Activated CD8-positive, alpha-beta T cell treated with anti-CD3 and anti-CD28 coated beads, Interleukin-2, amount 10 ng/mL, durations not matched to agents 7 days and 5 days (primary cell): ENCODE measurements at places on chromosomes 3 and 15. TPM values are rescaled to one million over a fixed set of nuclear protein-coding genes. Genes with fewer than 3 reads are reported as not detected.
A peak's percentile ranks its signal among the peaks of the same experiment; 100 is the strongest.

Gene SNRK
- 55.5 TPM for total RNA-seq

DNA sequence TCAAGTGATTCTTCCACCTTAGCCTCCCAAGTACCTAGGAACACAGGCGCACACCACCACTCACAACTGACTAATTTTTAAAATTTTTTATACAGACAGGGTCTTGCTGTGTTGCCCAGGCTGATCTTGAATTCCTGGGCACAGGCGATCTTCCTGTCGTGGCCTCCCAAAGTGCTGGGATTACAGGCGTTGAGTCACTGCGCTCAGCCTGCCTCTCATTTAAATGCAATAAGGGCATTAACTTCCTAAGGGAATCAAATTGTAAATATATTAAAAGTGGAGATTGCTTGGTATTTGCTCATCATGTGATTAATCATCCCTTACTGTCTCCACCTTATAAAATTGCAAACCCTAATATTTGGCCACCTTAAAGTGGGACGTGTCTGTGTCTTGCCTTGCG lies 65.2 kb downstream of the PGPEP1L start:
- no peak overlapping the region for H3K27ac ChIP-seq
- peaks cover 3% of the 10 kb centered on the region for H3K4me1 ChIP-seq
- no peaks in the 10 kb centered on the region for H3K27me3 ChIP-seq

Gene EPHA3
- 0.08 TPM for total RNA-seq

DNA sequence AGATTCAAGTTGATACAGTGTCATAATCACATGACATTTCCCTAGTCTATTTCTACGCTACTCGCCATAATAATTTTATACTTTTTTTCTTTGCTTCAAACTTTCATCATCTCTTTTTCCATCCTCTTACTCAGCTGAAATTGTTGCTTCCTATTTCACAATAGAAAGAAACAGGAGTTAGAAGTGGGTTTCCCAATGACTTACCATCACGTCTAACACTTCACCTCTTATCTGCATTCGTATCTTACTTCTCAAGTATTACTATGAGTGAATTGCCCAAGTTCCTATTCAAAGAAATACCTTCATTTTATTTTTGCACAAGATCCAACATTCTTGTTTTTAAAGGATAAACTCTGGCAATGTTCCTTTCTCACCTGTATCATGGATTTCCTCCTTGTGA lies 1539.9 kb downstream of the SI start:
- H3K4me1 ChIP-seq = no peaks in the 10 kb centered on the region
- H3K27me3 ChIP-seq = no peaks in the 10 kb centered on the region
- DNase-seq = no peak
- no peaks in the 10 kb centered on the region for H3K36me3 ChIP-seq

DNA sequence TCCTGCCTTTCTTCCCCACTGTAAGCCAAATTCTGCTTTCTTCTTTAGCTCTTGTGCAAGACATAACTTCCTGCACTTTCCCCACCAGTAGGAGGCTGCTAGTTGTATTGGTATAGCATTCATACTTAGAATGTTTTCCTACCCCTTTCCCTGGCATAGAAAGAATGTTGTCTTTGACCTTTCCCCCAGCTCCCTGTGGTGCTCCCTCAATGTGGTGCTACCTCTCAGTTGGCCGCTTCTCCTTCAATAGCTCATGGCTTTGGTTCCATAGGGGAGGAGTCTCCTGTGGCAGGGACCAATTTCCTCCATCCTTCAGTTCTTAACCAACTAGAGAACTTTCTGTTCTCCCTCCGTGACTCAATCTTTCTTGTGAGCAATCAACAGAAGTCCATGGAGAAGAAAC lies 67.5 kb upstream of the AKAP13 start:
- H3K36me3 ChIP-seq = no peaks in the 10 kb centered on the region
- DNase-seq = no peak
- no peak overlapping the region for H3K27ac ChIP-seq
- no peak overlapping the region for H3K4me3 ChIP-seq

DNA sequence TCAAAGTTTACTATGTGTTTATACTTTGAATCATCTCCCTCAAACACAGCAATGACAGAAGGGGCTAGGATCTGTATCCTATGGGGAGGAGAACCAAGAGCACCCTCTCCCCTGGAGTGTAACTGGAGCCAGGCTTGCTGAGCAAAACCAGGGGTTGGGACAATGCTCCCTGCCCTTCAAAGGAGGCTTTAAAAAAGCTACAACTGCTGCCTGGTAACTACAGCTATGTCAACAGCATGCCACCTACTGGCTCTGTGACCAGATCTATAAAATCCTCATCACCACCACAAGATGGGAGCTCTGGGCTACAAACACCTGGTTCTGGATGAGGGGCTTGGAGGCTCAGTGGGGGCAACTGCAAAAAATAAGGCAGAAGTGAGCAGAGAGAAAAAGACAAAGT lies 61.9 kb downstream of the ANO10 start:
- DNase-seq = no peak
- H3K4me1 ChIP-seq = no peaks in the 10 kb centered on the region
- no peaks in the 10 kb centered on the region for H3K27me3 ChIP-seq
- peaks cover 3% of the 10 kb centered on the region for H3K36me3 ChIP-seq
- H3K4me3 ChIP-seq = no peak overlapping the region

DNA sequence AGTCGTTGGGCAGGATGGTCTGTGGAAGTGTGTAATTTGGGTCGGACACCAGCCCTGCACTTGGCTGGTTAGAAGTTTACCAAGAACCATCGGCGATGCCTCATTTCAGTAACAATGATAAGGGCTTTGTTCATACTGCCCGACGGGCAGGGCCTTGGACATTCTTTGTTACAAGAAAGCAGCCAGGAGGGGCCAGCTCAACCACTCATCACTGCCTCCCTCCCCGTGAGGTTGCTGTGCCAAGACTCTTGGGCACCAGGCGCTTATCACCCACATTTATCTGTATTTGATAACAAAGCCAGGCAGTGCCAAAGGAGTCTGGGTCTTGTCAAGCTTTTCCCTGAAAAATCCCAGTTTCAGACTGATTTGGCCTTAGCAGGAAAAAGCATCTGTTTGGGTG lies 235.0 kb downstream of the ADAMTS17 start:
- no peak for DNase-seq
- H3K27ac ChIP-seq = no peak overlapping the region
- peaks cover 17% of the 10 kb centered on the region for H3K4me1 ChIP-seq
- no peaks in the 10 kb centered on the region for H3K36me3 ChIP-seq
- no peak overlapping the region for H3K4me3 ChIP-seq

GRCh38 chr15:49441356-49441755 lies 18.3 kb downstream of the FGF7 start:
- no peak overlapping the region for H3K27ac ChIP-seq
- peaks cover 6% of the 10 kb centered on the region for H3K27me3 ChIP-seq
- DNase-seq = no peak
- H3K4me1 ChIP-seq = no peaks in the 10 kb centered on the region

Gene GLT8D1
- 36.4 TPM for total RNA-seq

GRCh38 chr3:194133661-194134230 lies 2.2 kb upstream of the HES1 start:
- no peak for DNase-seq
- H3K27ac ChIP-seq = peak overlapping the region; percentile 48
- H3K4me3 ChIP-seq = peak overlapping the region; percentile 71
- H3K27me3 ChIP-seq = peaks cover 69% of the 10 kb centered on the region

- no peak for DNase-seq
- peaks cover 77% of the 10 kb centered on the region for H3K36me3 ChIP-seq
- no peaks in the 10 kb centered on the region for H3K27me3 ChIP-seq
- H3K4me3 ChIP-seq = peak overlapping the region; percentile 83
- H3K4me1 ChIP-seq = peaks cover 66% of the 10 kb centered on the region
These were observed 5.5 kb downstream of the ARHGEF3 start for GRCh38 chr3:56796202-56796601.

Gene CHRNA5
- 2.1 TPM for total RNA-seq

DNA sequence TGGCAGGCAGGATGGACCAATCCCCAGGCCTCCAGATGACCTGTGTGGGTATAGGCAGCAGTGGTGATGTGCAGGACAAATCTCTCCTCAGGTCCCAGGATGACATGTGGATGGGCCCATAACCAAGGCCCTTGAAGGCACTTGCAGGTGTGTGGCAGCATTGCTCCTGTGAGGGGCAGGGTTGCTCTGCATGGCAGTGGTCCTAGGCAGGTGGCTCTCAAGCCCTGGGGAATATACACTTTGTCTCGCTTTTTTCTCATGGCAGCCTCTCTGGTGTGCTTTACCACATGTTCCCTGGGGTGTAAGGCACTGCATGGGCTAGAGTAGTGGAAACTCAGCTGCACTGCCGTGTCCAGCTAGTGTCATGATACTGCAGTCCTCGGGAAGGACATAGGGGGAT lies 503.6 kb downstream of the UNC13C start:
- no peak overlapping the region for H3K4me3 ChIP-seq
- DNase-seq = no peak
- no peaks in the 10 kb centered on the region for H3K27me3 ChIP-seq

DNA sequence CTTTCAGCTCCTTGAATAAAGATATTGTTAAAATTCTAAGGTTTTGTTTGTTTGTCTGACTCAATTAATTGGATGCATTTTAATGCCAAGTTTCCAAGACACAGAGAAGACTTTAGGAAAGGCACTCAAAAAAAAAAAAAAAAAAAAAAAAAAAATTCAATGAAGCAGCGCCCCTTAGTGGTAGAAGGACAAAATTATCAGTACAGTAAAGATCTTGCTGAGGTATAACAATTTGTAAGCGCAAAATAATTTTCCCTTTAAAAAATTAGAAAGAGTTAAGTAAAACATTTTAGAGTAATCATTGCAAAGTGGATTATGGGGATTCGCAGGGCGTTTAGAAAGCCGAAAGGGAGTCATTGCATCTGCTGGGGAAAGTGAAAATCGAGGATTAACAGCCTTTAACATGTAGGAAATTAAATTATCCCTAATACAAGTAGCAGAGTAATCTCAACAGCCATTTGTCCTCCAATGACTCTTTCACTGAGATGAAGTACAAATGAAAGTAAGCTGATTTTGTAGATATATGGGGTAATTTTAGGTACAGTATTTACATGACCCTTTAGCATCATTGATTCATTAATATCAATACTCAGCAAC lies 5.8 kb upstream of the DIS3L start:
- no peaks in the 10 kb centered on the region for H3K27me3 ChIP-seq
- no peak overlapping the region for H3K27ac ChIP-seq
- H3K4me1 ChIP-seq = peaks cover 28% of the 10 kb centered on the region
- DNase-seq = no peak
- no peaks in the 10 kb centered on the region for H3K36me3 ChIP-seq

Gene SLC12A8
- 0.50 TPM for total RNA-seq

Gene ADIPOQ
- not detected for total RNA-seq

DNA sequence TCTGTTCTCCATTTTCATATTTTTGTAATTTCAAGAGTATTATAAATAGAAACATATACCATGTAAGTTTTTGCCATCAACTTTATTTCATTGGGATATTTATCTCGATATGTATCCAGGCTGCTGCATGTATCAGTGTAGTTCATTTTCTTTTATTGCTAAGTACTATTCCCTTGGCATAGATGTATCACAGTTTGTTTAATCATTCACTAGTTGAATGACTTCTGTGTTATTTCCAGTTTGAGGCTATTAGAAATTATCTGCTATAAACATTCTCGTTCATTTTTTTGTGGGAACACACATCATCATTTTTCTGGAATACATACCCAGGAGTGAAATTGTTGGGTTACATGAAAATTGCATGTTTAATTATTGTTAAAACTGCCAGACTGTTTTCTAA lies 18.5 kb upstream of the TGFBR2 start:
- H3K4me1 ChIP-seq = no peaks in the 10 kb centered on the region
- DNase-seq = no peak
- H3K36me3 ChIP-seq = no peaks in the 10 kb centered on the region
- no peak overlapping the region for H3K4me3 ChIP-seq

GRCh38 chr3:1207904-1208303 lies 115.1 kb downstream of the CNTN6 start:
- no peaks in the 10 kb centered on the region for H3K27me3 ChIP-seq
- no peak overlapping the region for H3K27ac ChIP-seq

GRCh38 chr3:143363949-143364348 lies 244.4 kb downstream of the CHST2 start:
- no peaks in the 10 kb centered on the region for H3K27me3 ChIP-seq
- H3K27ac ChIP-seq = no peak overlapping the region
- H3K4me3 ChIP-seq = no peak overlapping the region
- H3K4me1 ChIP-seq = peaks cover 24% of the 10 kb centered on the region

Gene COL6A6
- not detected for total RNA-seq

Gene FLNB
- 14.1 TPM for total RNA-seq

DNA sequence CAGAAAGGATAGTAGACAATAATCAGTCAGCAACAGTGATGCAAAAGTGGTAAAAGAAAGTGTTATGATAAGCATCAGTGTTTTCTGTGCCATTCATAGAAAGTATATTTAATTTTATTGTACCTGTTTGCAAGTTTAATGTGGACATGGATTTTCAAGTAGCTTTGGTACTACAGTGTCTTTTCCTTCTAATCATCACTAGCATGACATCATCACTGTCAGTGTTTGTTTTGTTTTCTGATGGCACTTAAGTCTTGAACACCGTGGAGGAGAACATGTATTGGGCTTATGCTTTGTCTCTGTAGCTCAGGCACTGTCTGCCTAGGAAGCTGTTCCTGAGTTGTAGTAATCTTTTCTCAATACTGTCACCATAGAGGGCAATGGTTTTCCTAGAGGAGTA lies 41.9 kb downstream of the SETD5 start:
- DNase-seq = no peak
- no peak overlapping the region for H3K27ac ChIP-seq
- H3K4me3 ChIP-seq = no peak overlapping the region
- no peaks in the 10 kb centered on the region for H3K27me3 ChIP-seq

DNA sequence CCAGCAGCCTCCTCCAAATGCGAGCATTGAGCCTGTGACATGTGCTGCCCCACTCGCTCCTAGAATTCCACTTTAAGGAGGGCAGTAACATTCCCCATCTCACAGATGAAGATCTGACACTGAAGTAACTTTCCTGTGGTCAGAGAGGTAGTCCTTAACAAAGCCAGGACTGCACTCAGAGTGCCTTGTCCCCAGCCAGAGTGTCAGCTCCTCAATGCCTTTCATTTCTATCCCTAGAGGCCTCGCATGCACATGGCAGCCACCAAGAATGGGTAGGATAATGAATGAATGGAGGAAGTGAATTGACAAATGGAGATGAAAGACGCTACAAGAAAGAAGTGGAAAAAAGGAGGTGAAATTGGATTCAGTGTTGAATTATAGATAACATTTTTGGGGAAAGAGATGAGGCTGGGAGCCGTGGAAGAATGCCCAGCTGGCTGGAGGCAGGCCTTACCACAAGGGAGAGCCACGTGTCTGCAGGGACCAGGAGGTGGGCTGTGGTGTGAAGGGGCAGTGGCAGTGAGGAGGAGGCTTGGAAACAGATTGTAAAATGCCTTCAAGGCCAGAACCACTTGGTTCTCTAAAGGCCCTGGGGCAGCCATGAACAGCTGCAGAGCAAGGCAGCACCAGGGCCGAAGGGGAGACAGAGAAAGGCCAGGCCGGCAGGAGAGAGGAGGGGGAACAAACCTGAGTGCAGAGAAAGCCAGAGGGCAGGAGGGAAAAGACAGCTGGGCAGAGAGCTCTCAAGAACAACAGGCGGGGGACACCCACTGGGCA lies 10.4 kb downstream of the CFAP92 start:
- H3K27me3 ChIP-seq = peaks cover 9% of the 10 kb centered on the region
- H3K4me3 ChIP-seq = no peak overlapping the region
- DNase-seq = no peak
- H3K27ac ChIP-seq = no peak overlapping the region
- H3K4me1 ChIP-seq = no peaks in the 10 kb centered on the region

Gene DCUN1D1
- 80.8 TPM for total RNA-seq

- H3K27me3 ChIP-seq = peaks cover 34% of the 10 kb centered on the region
- H3K27ac ChIP-seq = no peak overlapping the region
- H3K36me3 ChIP-seq = no peaks in the 10 kb centered on the region
- H3K4me3 ChIP-seq = no peak overlapping the region
- no peak for DNase-seq
- H3K4me1 ChIP-seq = no peaks in the 10 kb centered on the region
These were observed 220.0 kb upstream of the UMPS start for GRCh38 chr3:124510290-124510689.

Gene SOX2
- not detected for total RNA-seq
